GM19239 (cell line): ENCODE measurements at places on chromosomes 2 and 18.

GRCh38 chr2:114762986-114763385, 320.5 kb downstream of the DPP10 start:
- no peak for DNase-seq

- no peak for DNase-seq
Observed at GRCh38 chr2:217960351-217960750, 42.4 kb downstream of the TNS1 start.

- no peak for DNase-seq
Observed at GRCh38 chr2:153557714-153558113, 79.2 kb upstream of the RPRM start.

GRCh38 chr2:226234187-226234586, 565.4 kb downstream of the IRS1 start:
- DNase-seq: no peak

DNA sequence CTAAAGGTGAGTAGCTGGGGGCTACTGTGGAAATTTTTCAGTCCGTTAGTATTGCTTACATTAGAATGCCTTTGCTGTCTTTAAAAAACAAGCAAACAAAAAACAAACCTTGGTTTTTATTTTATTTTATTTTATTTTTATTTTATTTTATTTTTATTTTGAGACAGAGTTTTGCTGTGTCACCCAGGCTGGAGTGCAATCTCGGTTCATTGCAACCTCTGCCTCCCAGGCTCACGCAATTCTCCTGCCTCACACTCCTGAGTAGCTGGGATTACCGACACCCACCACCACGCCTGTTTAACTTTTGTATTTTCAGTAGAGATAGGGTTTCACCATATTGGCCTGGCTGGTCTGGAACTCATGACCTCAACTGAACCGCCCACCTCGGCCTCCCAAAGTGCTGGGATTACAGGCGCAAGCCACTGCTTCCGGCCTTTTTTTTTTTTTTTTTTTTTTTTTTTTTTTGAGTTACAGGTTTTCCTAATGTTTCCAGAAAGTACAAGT, 732.6 kb downstream of the KCNJ3 start:
- no peak for DNase-seq

- no peak for DNase-seq
Observed at GRCh38 chr18:22711192-22711685, 221.9 kb upstream of the RBBP8 start.

DNA sequence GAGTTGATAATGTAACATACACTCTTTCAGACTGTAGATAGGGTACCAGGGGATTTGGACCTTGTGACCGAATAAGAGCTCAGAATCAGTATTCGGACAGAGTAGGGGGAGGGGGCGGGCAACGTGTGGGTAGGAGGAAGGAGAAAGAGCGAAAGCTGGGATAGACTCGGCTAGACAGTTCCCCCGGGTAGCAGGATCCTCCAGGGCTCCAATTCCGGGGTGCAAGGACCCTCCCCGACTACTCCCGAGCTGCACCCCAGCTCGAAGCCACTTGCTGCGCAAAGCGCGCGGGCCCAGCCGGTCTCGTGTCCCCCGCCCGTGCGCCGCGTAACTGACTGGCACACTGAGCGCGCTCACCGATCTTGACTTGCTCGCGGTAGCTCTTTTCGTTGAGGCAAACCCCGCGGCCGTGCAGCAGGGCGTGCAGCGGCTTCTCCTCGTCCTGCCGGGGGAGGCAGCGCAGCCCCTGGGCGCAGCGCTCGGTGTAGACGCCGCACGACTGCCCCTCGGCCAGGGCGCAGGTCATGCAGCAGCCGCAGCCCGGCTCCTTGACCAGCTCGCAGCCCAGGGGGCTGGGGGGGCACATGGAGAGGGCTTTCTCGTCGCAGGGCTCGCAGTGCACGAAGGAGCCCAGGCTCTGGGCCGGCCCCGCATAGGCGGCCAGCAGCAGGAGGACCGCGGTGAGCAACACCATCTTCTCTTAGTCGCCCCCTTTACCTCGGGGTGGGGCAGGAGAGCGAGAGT, 1.1 kb downstream of the IGFBP5 start:
- no peak for DNase-seq

GRCh38 chr2:191148281-191148680, 2.5 kb downstream of the STAT4 start:
- no peak for DNase-seq

DNA sequence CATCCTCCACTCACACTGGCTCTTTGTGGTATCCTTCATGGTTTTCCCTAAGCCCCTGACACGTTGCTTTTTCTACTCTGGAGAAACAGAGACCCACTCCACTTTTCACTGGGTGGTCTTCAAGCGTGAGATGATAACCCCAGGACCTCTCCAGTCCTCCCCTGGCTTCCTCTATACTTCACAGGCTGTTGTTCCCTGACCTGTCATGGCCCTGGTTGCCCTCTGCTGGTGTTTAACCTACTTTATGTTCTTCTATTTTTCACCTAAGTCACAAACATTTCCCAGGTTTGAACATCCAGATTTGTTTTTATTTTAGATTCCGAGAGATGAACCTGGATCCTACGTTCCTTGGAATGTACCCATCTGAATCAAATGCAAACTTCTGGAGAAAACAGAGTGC, 84.5 kb downstream of the AOX1 start:
- DNase-seq: no peak
